ENCODE measurements at places on chromosomes 7 and 10.

- no peak for DNase-seq
Measured at GRCh38 chr7:73741600-73741999, 3.0 kb upstream of the ABHD11 start.

- DNase-seq, result no peak
Measured at GRCh38 chr7:15686295-15686956, at the start of gene MEOX2. MEOX2 (minus strand) TSS chr7:15686683; CDS start chr7:15686402, 281 bp downstream.

- DNase-seq, result no peak
Measured at GRCh38 chr10:108393089-108393488, 1228.6 kb upstream of the SORCS1 start.

DNA sequence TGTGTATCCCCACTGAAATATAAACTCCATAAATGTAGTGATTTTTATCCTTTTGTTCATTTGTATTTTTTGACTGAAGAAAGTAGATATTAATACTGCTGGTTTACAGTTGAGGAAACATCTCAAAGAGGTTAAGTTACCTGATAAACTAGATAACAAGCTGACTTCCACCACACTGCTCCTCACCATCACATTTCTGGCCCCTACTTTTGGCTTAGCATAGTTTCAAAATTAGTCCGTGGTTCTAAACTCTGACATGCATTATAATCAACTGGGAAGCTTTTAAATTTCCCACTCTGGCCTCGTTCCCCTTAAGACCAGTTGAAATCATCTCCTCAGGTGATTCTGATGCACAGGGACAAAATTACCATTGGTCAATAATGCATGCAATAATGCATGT is 43.5 kb downstream of the ANKIB1 start:
- DNase-seq, result no peak

DNA sequence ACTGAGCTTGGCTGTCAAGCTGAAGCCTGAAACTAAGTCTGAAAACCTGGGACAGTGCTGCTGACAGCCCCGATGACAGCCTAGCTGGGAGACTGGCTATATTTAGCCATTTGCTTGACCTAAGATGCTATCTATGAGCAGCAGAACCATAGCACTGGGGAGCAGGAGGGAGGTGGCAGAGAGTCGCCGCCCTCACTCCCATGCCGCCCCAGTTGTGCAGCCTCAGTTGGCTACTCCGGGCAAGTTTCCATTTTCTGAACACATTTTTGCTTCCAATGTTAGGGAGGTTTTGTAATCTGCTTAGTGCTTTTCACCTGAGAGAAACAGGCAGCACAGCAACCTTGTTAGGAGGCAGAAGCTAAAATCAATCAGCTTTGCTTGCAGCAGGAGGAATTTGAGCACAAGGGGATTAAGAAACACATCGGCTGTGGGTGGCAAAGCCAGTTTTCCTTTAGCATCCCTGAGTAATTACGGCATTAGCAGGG is 20.4 kb upstream of the C10orf71 start:
- DNase-seq, result no peak

DNA sequence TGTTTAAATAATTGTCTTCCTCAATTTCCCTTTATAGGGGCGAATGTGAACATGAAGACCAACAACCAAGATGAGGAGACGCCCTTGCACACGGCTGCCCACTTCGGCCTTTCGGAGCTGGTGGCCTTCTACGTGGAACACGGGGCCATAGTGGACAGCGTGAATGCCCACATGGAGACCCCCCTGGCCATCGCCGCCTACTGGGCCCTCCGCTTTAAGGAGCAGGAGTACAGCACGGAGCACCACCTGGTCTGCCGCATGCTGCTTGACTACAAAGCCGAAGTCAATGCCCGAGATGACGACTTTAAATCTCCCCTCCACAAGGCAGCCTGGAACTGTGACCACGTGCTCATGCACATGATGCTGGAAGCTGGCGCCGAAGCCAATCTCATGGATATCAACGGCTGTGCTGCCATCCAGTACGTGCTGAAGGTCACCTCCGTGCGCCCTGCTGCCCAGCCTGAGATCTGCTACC is 42.1 kb downstream of the ASB4 start:
- DNase-seq, result no peak

- DNase-seq, result no peak
Measured at GRCh38 chr7:130268463-130269317, 2.0 kb downstream of the CPA2 start.

DNA sequence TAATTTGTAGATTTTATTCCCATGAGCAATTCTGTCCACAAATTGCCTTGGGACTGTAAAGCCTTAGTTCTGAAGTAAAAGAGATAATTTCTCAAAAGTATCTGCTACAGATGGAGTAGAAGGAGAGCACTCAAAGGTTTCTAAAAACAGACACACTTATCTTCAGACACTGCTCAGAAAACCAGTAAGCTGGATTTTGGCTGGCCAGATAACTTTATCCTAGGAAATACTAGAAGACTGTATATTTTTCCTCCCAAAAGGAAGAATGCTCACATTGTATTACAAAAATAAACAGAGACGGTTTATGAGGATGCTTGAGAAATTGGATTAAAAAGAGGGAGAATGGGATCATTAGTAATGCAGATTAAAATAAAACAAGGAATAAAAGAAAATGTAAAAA is 178.0 kb upstream of the IGFBP3 start:
- DNase-seq, result no peak

- no peak for DNase-seq
Measured at GRCh38 chr10:103736763-103737162, 118.6 kb downstream of the SH3PXD2A start.

DNA sequence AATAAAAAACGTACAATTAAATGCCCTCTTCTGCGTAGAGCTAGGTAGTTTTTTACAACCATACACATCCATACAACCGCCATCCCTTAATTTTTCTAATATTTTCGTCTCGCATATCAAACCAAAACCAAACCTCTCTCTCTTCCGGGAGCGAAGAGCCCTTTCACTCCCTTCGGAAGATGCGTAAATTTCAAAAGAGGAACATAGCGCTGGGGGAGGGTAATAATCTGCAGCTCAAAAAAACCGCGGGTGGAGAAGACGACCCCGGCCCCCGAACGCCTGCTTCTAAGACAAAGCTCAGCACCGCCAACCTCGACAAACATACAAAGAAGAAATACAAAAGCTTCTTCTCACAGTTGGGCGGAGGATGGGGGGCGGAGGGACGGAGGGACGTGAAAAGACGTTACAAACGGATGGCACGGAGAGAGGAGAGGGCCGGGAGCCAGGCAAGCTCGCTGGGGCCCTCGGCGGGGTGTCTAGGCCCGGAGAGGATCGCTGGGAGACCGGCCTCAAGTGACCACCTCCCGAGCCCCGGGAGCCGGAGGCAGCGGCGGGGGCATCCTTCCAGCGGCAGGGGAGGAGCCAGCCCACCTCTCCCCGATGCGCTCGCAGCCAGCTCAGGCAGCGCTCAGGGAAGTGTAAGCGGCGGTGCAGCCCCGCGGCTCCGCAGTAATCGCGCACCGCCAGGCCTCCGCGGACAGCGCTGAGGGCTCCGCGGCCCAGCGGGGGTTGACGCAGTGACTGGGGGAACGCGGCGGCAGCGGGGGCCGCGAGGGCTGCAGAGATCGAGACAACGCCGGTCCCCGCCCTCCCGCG is 851 bp downstream of the MKRN1 start:
- peak; percentile 22 for DNase-seq

DNA sequence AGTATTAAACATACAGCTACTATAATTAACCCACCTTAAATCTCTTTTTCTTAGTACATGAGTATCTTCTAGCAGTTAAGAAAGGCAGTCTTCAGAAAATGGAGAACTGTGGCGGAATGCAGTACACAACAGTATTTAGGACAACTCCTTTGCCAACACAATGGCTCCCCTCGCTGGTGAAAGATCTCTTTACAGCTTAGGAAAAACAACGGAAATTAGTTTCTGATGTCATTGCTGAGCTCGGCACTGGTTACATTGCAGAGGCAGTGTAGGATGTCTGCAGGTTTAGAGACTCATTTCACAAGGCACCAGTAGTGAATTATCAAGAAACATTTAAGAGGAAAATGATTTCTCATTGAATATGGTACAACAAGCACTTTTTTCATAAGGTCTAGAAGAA is 43.4 kb downstream of the GLRX3 start:
- DNase-seq, result no peak

DNA sequence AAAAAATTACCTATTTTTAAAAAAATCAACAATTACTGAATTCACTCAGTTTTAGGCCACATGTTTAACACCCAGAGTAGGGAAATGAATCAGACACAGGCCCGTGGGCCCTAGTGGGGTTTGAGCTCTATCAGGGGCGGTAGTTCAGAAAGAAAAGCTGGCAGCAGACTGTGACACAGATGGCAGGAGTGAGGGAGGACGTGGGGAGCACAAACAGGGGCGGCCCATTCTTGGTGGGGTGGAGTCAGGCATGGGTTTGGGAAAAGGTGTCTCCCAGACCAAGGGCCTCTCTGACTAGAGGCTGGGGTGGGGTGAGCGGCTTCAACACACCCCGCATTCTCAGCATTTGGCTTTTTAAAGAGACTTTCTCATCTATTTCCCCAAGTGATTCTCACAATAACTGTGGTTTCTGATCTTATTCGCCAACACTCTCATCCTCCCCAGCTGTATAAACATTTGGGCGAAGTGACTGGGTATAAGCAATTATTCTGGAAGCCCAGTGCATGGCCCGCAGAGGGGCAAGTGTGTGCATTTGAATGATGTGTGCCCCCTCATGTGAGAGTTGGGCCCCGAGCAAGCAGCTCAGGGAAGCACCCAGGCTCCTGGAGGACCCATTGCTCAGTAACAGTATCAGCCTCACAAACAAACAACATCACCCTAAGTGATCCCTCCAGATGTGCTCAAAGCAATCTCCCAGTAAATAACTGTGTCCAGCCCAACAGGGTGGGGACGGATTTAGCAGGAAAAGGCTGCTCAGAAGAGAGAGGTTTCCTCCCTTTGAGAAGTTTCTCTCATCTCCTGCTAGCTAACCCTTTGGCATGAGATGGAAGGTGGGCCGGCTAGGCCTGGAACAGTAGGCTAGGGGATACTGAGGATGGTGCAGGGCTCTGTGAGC is 437.6 kb upstream of the ZMIZ1 start:
- no peak for DNase-seq

DNA sequence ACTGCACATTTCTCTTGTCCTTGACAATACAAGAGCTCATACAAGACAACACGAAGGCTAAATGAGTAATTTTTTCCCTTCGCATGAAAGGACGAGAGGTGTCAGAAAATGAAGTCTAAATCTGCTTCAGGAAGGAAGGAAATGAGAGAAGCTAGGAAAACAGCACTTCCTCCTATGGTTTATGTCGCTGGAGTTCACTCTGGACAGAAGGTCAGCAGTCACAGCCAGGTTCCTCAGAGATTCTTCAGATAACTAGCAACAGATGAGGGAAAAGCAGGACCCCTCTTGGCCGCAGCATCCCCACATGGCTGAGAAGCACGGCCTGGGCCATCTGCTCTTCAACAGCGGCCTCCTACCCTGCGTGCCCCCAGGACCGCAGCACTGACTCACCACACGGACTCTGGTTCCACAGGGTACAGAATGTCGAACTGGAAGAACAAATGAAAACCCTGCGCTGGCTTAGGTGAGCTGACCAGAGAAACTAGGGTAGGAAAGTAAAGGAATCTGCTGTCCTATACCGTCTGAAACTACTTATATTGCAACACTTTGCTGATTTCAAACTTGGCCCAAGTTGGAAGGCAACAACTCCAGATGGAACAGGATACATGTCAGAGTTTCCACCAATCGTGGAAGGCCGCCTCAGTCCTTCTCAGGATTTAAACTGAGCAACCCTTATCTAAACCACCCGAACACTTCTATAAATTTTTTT is 26.3 kb downstream of the DNMBP start:
- no peak for DNase-seq

- no peak for DNase-seq
Measured at GRCh38 chr10:122494833-122495232, 33.5 kb downstream of the HTRA1 start.

- DNase-seq, result no peak
Measured at GRCh38 chr7:45712872-45713668, 138.9 kb downstream of the ADCY1 start.

GRCh38 chr10:95741807-95742467 is 14.0 kb upstream of the ENTPD1 start:
- DNase-seq, result no peak

GRCh38 chr10:71342573-71343391 is 23.7 kb downstream of the SLC29A3 start:
- no peak for DNase-seq

DNA sequence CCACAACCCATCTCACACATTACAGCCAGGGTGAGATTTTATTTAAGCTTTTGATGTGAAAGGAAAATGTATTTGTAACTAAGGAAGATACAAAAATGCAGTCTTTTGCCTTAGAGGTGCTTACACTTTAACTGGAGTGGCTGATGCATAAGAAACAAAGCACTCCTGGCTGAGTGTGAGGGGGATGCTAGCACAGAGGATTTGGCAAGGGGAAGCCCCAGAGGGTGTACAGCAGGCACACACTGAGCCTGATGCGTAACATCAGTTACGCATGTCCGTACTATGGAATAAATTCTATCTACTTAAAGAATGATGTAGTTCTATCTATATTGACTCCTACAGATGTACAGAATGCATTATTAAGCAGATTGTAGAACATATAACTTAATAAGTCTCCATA is 17.8 kb downstream of the GIMAP8 start:
- DNase-seq, result no peak

DNA sequence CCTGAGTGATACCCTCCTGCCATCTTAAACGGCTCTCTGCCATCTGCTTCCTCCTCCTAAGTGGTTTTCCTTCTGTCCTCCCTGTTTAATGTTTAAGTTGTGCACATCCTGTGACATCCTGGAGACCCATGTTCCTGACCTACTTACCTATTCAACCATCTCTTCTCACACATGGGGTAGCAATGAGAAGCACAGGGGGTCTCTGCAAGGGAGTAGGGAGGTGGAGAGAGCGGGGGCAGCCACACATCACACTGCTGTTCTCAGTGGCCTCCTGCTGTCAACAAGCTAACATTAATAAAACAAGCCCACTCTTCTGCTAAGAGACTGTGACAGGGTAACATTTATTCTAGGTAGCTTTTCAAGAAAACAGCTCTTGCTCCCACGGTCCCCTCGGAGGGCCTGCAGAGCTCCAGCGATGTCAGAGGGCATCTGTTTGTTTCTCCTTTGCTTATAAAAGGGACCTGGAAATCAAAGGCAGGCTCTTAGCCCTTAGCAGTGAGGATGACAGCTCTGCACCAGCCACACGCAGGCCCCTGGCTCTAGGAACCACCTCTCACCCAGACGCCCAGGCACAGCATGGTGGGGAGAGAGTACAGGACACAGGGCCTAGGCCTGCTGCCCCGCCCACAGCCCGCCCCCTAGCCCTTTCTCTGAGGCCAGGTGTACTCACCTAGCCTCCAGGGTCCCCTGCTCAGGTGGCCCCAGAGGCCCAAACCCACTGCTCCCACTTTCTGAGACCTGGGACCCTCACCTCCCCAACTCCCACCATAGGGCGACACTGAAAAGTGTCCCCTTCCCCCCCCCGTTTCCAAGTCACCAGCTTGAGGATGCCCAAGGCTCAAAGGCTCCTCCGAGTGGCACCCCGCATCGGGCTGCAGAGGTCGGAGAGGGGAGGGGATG is 943 bp upstream of the SLC18A2 start:
- DNase-seq, result no peak

Data from activated T-helper 1 cell treated with anti-CD3 and anti-CD28 coated beads, Interleukin-2, amount 50 U/mL, for 16 hours (primary cell).